ENCODE measurements at places on chromosomes 12 and 14.
A peak's percentile ranks its signal among the peaks of the same experiment; 100 is the strongest.

DNA sequence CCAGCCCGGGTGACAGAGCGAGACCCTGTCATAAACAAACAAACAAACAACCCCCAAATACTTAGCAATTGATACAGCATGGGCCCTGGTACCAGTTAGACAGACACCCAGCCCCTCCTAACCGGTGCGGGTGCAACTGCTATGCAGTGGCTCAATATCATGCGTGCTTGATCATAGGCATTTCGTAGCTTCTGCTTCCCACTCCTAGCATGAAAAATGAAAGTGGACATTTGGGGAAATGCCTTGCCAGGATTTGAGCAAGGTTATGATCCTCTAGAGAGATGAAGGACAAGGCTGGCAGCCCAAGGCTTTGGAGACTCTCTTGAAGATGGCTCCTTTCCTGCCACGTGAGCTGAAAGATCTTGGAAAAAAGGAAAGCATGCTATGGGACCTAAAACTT lies 13.7 kb downstream of the FGF6 start:
- DNase-seq = no peak

- no peak for DNase-seq
These were observed 460.0 kb downstream of the FUT8 start for GRCh38 chr14:65872536-65872935.

GRCh38 chr14:49105956-49106355 lies 480.2 kb downstream of the RPS29 start:
- DNase-seq = no peak

DNA sequence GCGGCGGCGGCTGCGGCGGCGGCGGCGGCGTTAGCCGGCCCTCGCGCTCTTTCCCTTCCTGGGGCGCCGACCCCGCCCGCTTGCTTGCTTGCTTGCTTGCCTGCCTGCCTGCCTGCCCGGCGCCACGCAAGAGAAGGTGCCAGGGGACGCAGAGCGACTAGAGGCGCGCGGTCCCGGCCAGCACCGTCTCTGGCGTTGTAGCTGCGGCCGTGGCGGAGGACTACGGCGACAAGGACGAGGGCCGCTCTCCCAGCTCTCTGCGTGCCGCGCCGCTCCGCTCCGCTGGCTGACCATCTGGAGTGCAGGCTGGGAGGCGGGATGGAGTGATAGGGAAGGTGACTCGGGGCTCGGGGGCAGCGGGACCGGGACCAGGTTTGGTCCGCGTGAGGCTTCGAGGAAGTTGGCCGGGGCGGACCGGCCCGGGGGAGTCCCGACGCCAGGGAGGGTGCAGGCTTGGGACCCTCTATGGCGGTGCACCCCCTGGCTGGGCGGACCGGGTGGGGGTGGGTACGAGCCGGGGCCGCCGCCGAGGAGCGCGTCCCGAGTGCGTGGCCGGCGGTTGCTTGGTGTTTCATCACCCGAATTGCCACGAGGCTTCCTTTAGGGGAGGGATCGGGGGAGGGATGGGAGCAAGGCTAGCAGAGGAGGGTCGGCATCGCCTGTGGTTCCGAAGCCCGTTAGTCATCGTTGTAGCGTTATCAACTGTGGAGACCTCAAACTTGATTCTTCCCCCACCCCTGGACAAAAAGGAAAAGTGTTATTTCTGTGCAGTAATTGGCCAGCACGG lies 471 bp downstream of the XPOT start:
- peak; percentile 83 for DNase-seq

GRCh38 chr12:4215229-4216186 lies 58.1 kb upstream of the CCND2 start:
- no peak for DNase-seq

DNA sequence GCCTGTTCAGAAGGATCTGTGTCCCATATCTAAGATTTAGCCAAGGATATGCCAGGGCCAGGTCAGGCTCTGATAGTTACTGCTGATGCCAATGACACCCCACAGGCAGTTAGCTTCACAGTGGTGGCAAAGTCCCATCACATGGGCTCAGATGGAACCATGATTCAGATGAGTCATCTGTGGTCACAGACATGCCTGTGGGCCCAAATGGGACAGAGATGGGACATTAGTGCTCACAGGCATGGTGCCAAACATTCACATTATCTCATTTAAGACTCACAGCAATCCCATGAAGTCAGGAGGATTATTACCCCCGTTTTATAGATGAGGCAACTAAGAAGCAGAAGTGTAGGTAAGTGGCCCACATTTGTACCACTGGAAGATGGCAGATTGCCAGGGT lies 207.8 kb downstream of the DPF3 start:
- no peak for DNase-seq

Measured in AG04450 (cell line).